NCI-H1436 treated with DMSO at 0.1 percent for 48 hours (cell line): ENCODE measurements at places on chromosomes 1 and 21.

DNA sequence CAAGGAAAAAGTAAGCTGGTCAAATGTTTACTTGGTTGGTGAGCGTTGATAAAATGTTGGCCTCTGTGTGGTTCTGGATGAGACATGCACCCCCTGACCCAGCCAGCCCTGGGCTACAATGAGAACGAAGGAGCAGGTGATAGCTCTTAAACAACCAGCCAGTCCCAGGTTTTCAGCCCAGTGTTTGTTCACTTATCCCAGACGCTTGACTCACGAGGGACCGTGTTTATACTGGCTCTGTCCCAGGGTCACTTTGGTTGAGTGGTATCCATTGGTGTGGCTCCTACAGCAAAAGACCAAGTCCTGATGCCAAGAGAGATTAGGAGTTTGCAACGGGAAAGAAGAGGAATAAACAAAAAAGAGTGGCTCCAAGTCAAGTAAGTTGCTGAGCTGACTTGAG, 86.9 kb downstream of the KCNJ15 start:
- no peak for DNase-seq

DNA sequence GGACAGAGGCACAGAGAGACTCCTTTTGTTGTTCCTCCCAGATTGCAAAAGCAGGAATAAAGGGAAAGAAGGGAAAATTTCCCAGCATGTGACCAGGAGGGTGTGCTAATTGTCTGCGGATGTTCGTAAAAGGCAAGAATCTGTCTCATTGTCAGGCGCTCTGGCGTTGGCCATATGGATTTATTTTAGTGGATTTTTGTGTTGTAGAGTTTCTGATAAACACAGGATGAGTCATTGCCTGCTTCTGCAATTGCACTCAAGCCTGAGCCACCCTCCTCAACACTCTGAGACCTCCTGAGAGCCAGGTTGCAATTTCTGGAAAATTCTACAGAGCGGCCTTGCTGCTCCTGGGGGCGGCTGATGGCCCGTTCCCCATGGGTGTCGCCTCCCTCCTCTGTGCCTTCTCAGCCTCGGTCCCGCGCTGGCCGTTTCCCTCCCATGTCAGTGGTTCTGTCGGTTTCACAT, 227.7 kb downstream of the KAZN start:
- no peak for DNase-seq

DNA sequence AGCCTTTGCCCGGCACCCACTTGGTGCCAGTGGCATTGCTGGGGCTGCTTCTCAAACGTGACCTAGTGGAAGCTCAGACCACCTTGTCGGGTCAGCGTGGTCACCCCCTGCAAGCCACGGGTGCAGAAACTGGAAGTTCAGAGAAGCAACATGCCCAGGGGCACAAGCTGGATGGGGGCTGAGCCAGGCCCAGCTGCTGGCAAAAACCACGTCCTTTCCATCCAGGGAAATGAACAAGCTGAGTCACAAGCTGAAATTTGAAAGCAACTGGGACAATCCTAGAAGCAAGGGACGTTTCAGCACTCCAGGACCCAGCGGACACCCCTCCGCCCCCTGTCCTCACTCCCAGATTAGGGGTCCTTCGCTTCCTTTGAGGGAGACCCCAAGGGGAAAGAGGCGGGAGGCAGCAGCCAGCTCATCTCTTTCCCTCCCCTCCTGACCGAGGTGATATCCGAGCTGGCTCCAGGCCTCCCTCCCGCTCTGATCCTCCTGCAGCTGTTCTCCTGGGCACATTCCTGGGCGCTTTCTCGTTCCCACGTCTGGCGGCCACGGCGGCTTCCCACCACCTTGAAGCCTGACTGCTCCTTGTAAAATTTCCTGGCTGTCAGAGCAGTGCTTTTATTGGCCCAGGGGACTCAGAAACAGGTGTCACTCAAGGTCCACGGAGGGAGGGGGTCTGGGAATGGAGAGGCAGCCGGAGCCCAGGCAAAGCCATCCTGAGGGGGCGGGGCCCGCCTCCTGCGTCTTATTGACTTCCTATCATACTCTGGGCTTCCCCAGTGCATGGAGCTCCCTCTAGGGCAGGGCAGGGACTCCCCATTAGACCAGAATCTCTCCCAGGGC, 62.8 kb downstream of the PAX7 start:
- DNase-seq, result no peak

GRCh38 chr1:1032424-1032823, 12.5 kb downstream of the AGRN start:
- no peak for DNase-seq

DNA sequence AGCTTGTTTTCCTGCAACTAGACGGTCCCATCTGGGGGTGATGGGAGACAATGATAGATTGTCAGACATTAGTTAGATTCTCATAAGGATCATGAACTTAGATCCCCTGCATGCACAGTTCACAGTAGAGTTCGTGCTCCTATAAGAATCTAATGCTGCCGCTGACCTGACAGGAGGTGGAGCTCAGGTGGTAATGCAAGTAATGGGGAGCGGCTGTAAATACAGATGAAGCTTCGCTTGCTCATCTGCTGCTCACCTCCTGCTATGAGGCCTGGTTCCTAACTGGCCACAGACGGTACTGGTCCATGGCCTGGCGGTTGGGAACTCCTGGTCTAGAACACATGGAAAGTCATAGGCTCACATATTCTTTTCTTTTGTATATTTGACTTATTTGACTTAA, 42.0 kb downstream of the NIBAN1 start:
- no peak for DNase-seq

DNA sequence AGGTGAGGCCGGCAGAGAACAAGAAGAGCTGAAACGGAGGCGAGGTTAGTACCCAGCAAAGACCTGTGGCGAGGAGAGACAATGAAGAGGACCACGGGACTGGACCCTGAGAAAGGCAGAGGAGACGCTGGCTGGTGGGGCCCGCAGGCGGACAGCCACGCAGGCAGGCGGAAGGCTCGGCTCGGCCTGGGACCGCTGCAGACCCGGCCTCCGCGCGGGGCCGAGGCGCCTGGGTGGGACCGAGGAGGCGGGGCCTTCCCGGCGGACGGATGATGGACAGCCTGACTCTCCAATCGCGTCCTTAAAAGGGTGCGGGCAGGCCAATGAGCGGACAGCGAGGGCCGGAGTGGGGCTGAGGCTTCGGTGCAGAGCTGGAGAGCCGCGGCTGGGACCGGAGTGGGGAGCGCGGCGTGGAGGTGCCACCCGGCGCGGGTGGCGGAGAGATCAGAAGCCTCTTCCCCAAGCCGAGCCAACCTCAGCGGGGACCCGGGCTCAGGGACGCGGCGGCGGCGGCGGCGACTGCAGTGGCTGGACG, at the start of gene MPZL1:
Gene MPZL1 (plus strand): TSS at position 366 of the 535 bp plus-strand sequence. CDS start 170 bp downstream, outside the sequence.
- peak; percentile 50 for DNase-seq

GRCh38 chr1:13451399-13451965, 41.2 kb downstream of the PRAMEF20 start:
- no peak for DNase-seq

GRCh38 chr1:19260211-19261138, 8.9 kb downstream of the MRTO4 start:
- DNase-seq, result no peak

DNA sequence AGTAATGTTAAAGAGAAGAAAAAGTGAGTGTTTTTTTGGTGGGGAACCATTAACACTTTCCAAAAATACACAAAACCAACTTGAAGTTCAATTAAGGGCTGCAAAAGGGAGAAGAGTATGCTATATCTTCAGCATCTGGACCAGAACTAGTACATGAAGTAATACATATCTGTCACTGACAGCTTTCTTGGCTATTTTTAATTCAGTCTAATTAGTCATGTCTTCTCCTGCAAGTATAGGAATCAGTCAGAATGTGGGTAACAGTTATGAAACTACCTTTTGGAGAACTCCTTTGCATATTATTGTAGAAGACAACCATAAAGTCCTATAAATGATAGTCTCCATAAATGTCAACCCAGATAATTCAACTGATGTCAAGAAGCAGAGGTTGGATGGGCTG, 901.2 kb downstream of the TTLL7 start:
- DNase-seq, result no peak

DNA sequence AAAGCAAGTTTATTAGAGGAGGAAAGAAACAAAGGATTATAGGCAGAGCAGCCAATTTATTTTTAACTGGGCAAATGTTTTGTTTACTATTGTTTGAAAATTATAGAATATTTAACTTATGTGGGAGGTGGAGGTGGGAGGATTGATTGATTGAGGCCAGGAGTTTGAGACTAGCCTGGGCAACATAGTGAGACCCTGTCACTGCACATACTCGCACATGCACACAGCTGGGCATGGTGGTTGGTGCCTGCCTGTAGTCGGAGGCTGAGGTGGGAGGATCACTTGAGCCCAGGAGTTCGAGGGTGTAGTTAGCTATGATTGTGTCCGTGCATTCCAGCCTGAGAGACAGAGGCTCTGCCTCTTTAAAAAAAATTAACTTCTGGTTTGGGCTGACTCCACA, 6.7 kb downstream of the MAN1A2 start:
- DNase-seq, result no peak

DNA sequence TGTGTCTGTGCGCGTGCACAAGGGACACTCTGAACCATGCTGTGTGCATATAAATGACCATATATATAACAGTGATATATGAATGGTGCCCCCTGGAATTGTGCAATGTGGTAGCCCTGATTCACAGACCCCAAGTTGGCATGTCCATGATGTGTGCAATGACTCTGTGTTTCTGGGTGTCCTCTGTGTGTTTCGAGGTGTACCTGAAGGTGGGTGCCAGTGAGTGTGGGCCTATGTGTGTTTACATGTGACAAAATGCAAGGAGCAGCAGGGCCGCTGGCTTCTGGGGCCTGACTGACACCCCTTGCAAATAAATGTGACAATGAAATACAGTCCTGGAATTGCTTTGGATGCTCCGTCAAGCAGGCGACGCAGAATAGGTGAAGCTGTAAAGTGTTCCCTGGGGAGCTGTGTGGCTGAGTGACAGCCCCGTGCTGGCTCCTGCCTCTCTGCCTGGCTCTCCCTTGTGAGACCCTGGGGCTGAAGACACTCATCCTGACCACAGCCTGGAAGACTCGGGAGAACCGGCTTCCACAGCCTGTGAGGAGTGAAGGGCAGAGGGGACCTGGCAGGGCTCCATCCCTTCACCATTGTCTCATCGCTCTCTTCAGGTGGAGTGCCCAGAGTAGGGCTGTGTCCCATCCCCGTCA, 38.2 kb upstream of the CSF3R start:
- DNase-seq, result peak; percentile 14

- DNase-seq, result no peak
Observed at GRCh38 chr1:206508130-206508889, 979 bp downstream of the RASSF5 start.

DNA sequence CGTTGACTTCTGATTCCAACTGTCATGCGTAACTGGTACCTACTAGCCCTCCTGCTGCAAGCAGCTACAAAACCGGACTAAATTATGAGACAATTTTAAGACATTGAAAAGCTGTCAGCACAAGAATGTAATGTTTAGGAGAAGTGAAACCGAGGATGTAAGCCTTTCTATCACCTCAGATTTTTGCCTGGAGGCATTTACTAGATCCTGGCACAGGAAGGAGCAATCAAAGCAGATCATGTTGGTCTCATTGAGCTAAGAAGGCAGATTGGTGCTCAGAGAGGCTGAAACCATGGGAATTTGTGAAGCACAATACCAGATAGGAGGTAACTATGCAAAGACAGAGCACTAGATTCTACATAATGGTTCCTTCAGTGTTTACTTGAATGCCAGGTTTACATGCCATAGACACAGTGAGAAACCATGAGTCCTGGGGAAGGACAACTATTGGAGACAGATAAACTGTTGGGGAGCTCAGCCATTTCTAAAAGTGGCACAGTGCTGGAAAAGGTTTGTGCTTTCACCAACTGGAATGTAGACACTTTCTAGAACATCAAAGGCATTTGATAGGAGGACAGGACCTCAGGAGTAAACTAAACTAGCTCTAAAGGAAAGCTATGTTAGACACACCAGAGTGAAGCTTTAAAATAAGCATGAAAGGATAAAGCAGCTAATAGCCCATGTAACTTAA, 179.4 kb downstream of the LYPLAL1 start:
- DNase-seq, result no peak

DNA sequence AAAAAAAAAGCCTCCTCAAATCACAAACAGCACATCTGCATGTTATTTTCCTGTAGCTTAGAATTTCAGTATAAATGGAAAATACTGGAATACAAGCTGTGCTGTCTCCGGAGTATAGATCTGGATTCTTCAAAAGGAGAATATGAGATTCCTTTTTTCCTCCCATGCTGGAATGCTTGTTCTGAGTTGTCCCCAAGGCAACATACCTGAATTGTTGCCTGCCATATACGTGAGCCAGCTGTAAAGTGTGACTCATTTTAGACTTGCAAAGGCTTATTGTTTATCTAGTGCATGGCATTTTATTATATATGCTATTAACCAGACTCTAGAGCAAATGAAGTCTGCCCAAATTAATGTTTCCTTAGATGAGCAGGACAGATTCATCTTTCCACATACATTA, 95.0 kb upstream of the C1orf105 start:
- no peak for DNase-seq

GRCh38 chr1:31705080-31705866, 1.5 kb upstream of the COL16A1 start:
- DNase-seq, result no peak

- DNase-seq, result no peak
Observed at GRCh38 chr1:180262628-180263488, 32.8 kb downstream of the LHX4 start.

- DNase-seq, result no peak
Observed at GRCh38 chr1:14970115-14970798, 183.3 kb upstream of the TMEM51 start.

- no peak for DNase-seq
Observed at GRCh38 chr1:151237678-151238466, 16.7 kb upstream of the PSMD4 start.

DNA sequence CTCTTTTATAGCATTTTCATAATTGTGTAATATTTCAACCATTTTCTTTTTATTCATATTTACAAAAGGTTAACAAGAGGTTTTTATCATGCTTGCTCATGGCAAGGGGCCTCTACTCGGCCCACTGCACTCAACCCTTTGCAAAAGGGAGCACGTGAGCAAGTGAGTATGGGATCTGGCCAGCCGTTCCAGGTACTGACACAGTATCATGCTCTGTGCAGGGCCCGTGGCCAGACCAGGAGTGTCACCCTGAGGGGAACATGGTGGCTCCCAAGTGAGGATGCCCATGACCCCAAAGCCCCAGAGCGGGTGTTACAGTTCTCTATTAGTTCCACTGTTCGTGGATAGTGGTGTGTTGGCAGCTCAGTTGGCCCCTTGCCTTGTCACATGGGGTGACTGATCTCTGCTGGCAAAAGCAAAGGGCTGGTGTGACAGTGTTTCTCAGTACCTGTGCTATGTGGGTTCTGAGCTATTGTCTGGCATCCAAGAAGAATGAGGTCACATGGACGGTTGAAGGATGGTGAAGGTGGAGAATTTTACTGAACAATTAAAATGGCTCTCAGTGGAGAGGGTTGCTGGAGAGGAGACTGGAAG, 777.2 kb upstream of the ADAMTS5 start:
- DNase-seq, result no peak

DNA sequence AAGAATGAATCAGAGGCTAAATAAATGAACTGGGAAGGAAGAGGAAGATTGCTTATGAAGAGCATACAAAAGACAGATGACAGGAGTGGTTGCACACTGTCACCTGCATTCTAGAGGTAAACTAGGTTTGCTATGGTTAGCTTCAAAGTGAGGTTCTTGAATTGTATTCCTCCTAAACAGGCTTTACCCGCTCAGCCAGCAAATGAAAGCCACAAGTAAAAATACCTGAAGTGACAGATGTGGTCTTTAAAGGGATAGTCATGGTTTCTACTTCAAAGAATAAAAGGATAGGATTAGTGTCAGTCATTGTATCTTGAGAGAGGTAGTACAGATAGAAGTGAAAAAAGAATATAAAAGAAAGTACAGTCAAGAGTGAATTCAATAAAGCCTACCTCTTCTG, 32.4 kb upstream of the PRDX6 start:
- no peak for DNase-seq
